ENCODE measurements at places on chromosomes 4 and X.

- no peak for DNase-seq
Measured at GRCh38 chr4:70940134-70940533, 38.0 kb downstream of the MOB1B start.

DNA sequence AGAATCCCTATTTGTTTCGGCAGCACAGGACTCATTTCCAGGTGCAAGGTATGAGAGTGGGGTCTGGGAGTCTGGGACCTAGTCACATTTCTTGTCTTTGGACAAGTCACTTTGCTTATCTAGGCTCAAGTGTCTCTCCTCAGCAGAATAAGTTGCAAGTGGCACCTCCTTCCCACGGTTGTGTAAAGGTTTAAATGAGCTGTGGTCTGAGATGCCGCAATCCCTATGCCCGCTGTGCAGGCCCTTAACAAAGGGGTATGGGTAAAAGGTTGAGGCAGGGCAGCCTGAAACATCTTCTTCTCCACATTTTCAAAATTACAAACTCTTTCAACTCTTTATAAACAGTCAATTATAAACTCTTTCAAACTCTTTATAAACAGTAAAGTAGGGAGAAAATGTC lies 93.7 kb downstream of the RTL5 start:
- DNase-seq: no peak

DNA sequence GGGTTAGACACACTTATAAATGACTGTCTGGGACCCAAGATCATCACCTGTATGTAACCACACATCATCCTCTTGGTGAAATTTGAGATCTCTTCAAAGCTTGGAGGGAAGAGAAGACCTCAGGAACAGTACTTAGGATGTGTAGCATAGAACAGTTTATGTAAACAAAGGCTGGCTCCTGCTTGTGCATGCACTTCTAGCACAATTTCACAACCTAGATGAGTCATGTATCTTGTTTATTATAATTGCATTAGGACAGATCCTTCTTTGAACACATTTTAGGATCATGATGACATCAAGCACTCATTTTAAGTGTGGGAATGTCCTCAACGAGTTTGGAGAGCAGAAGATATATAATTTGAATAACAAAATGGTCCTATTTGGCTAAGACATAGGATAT lies 26.3 kb upstream of the ZMAT1 start:
- DNase-seq: no peak

GRCh38 chr4:147136310-147136709 lies 190.6 kb upstream of the TTC29 start:
- no peak for DNase-seq

GRCh38 chr4:73871511-73872310 lies 2.5 kb downstream of the CXCL1 start:
- DNase-seq: no peak

DNA sequence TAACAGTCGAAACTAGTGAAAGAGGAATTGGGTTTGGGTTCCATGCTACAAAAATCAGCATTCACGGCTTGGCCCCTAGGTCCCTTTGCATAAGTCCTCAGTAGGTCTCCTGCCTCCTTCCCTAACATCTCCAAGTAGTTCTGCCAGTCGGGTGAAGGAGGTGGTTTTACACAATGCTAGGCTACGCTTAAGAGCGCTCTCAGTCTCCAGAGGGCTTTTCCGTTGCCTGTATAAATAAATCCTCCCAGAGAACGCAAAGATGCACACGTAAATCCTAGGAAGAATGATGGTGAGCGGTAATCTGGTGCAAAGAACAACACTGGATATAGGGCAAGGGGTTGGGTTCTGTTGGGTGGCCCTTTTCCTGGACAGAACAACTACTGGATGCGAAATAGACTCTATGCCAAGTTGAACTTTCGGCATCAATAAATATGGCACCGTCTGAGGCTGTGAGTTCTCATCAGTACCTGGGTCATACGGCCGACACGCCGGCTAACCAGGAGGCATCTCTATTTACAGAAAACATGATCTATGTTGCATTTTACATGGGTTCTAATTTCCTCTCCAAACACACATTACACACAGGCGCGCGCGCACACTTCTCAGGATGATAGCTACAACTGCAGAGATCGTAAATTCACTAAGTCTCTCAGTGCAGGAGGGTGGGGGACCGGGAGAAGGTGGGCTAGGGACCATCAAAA lies 1.3 kb downstream of the CAMK2D start:
- no peak for DNase-seq

GRCh38 chr4:108926061-108926460 lies 163.2 kb upstream of the ETNPPL start:
- DNase-seq: no peak

- DNase-seq: no peak
Measured at GRCh38 chr4:148893095-148893494, 450.9 kb upstream of the NR3C2 start.

GRCh38 chrX:103151799-103152198 lies 58.9 kb upstream of the NXF3 start:
- no peak for DNase-seq

- no peak for DNase-seq
Measured at GRCh38 chr4:139898293-139898692, 232.7 kb downstream of the MGST2 start.

GRCh38 chr4:137180349-137180748 lies 351.9 kb downstream of the PCDH18 start:
- no peak for DNase-seq

DNA sequence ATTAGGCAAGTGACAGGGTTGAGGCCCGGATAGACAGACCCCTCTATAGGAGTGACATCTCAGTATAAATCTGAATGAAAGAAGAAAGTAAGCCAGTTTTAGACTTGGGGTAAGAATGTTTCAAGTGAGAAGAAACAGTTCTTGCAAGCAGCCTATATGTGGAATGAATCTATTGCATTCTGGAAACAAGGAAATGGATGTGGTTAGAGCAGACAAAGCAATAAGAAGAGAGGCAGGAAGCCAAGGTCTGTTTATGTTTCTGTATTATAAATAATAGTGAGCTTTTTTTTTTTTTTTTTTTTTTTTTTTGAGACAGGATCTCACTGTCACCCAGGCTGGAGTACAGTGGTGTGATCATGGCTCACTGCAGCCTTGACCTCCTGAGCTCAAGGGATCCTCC lies 255.8 kb downstream of the UNC5C start:
- no peak for DNase-seq

GRCh38 chr4:77092975-77093374 lies 17.2 kb upstream of the CCNI start:
- no peak for DNase-seq

- no peak for DNase-seq
Measured at GRCh38 chr4:153114771-153115321, 89.4 kb upstream of the TRIM2 start.

- no peak for DNase-seq
Measured at GRCh38 chr4:113766882-113767281, 5.3 kb upstream of the CAMK2D start.
